Effector CD4-positive, alpha-beta T cell (primary cell): ENCODE measurements at places on chromosomes 2 and 18.
A peak's percentile ranks its signal among the peaks of the same experiment; 100 is the strongest.

DNA sequence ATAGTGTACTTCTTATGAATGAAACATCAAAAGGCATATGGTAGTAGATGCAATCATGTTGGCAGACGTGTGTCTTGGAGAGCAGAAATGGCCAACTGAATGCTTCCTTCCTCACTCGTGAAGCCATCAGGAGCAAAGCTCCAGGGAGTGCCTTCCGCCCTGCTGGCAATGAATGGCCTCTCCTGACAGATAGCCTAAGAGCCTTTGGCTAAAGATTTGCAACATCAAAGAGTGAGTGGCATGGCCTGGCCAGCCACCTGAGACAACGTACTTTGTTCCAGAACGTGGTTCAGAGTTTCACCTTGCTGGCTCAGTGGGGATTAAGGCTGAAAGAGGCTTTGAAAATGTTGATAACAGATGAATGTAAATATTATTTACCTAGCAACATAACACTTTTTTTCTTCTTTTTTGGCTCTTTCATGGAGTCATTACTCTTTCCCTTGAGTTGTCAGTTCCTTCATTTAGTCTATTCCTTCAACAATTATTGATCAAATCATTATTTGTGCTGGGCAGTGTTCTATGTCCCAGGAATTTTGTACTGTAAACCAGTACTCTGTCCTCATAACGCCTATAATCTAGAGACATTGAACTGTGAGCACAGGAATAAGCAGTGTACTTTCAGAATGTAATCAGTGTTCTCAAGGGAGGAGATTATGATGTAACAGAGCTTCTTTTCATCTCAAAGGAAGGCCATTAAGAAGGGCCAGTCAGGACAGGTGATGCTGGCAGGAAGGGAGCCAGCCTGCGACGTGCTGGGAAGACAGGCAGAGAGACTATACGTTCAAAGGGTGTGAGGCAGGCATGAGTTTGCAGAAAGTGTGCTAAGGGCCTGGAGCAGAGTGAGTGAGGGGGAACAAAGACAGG is 59.4 kb upstream of the SH3RF3 start:
- no peak for DNase-seq

GRCh38 chr2:26982102-26982742 is 11.8 kb downstream of the MAPRE3 start:
- DNase-seq: no peak

GRCh38 chr2:236773206-236773605 is 203.6 kb downstream of the ACKR3 start:
- DNase-seq: no peak

DNA sequence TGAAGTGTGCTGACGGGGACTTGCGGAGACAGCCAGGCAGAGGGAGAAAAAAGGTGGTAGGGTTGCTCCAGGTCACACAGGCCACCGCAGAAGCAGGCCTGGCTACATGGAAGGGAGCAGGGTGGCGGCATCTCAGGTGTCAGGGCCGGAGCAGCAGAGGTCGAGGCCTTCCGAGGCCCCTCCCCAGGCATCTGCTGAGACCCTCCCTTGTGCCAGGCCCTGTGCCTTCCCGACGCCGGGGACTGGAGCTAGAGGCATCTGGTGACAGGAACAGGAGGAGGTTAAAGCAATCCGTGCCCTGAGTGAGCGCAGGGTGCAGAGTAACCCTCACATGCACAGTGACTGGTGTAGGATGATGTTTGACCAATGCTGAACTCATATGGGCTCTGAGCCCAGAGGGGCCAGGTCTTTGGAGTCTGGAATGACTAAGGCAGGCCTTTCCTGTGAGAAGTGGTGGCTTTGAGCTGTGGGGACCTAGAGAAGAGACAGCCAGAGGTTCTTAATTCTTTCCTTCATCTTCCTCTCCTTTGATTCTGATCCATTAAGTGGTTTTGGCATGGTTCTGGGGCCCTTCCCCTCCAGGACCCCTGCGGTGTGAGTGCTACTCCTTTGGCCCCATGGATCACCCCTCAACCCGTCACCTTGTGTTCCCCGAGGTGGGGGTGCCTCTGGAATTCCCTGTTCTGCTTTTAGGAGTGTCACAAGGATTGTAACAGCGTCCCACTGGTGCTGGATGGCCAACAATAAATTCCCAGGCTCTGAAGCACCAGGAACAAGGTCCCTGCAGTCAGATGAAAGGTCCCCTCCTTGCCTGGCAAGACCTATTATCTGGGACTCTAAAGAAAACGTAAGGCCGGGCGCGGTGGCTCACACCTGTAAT is 72.1 kb downstream of the KLHL29 start:
- DNase-seq: no peak

- DNase-seq: peak; percentile 6
Measured at GRCh38 chr2:27494944-27495554, at the start of gene FNDC4. TSS of gene FNDC4 (minus strand) at chr2:27495200. CDS start at chr2:27494679, 521 bp downstream.

DNA sequence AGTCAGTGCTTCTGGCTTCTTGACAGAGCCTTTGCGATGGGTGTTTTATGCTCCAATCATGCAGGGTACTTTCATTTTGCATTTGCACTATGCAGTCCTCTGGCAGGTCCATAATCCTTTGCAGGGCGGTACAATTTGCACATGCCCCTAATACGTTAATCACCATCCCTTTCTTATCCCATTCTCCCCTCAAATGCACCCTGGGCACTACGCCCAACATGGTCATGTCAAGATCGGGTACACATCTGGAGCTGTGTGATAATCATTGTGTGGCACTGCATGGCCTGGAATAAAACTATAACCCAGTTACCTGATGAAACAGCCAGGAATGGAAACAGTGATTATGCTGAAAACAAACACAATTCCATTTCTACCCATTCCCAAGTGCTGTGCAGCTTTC is 27.7 kb downstream of the LOXHD1 start:
- DNase-seq: no peak

GRCh38 chr2:238166391-238167343 is 7.9 kb downstream of the ERFE start:
- DNase-seq: no peak

GRCh38 chr2:3180082-3180908 is 197.3 kb downstream of the EIPR1 start:
- no peak for DNase-seq

GRCh38 chr18:44937960-44938719 is 257.5 kb downstream of the SETBP1 start:
- no peak for DNase-seq

- no peak for DNase-seq
Measured at GRCh38 chr2:226818930-226819329, 16.9 kb upstream of the RHBDD1 start.
